Hindlimb muscle (tissue), 1 donor: ENCODE measurements at places on chromosomes 3 and 15.

- DNase-seq, result no peak
Observed at GRCh38 chr3:15011174-15011573, 53.9 kb downstream of the MRPS25 start.

GRCh38 chr15:66085128-66085527 lies 168.4 kb downstream of the MEGF11 start:
- no peak for DNase-seq

GRCh38 chr3:52088445-52089367 lies 32.3 kb upstream of the DUSP7 start:
- peak; percentile 49 for DNase-seq

GRCh38 chr3:47949979-47950378 lies 66.2 kb downstream of the MAP4 start:
- DNase-seq, result no peak

DNA sequence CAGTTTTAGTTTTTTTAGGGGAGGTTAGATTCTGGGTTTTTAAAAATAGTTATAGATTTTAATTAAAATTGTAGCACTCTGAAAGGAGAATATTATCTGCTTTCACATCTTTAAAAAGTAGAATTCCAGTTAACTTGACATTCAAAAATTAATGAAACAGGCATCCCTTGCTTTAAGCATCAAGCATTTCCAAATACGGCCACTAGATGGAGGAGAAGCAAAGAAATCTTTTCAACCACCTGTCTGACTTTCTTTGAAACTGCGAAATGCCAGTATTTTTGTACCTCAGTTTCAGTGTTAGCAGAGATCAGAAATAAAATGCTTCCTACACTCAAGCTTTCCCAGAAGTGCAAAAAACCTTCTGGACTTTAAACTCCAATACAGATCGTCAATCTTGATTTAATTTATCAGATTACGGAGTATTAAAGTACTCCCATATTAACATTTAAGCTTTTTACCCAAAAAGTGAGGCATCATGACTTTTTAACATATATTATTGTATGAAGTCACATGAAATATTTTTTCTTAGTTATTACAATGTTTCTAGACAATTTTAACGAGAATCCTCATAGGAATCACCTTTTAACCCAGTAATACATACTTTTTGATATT lies 153.3 kb downstream of the P3H2 start:
- peak; percentile 63 for DNase-seq

GRCh38 chr3:1007866-1008265 lies 85.0 kb upstream of the CNTN6 start:
- DNase-seq, result peak; percentile 81

- DNase-seq, result no peak
Observed at GRCh38 chr15:66721020-66721419, 19.0 kb downstream of the SMAD6 start.

DNA sequence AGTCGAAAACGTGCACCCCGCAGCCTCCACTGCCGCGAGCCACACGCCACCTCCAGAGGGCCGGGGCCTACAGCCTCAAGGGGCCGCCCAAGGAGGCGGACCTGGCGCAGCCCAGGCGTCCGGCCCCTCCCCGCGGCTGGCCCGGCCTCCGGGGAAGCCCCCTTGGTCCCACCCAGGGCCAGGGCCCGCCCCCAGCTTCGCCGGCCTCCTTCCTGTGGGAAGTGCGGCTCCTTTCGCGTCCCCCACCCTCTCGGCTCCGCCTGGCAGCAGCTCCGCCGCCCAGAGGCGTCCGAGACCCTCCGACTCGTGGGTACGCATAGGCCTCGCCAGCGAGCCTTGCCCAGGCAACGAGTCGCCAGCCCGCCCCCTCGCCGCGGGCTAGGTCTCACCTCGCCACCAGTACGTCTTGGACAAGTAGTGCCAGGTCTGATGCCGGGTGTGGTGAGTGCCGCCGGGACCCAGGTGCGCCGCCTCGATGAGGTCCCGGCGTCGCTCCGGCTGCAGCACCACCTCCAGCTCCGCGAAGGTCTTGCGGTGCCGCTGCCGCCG lies 642 bp downstream of the ZBTB11 start:
- DNase-seq, result peak; percentile 95

DNA sequence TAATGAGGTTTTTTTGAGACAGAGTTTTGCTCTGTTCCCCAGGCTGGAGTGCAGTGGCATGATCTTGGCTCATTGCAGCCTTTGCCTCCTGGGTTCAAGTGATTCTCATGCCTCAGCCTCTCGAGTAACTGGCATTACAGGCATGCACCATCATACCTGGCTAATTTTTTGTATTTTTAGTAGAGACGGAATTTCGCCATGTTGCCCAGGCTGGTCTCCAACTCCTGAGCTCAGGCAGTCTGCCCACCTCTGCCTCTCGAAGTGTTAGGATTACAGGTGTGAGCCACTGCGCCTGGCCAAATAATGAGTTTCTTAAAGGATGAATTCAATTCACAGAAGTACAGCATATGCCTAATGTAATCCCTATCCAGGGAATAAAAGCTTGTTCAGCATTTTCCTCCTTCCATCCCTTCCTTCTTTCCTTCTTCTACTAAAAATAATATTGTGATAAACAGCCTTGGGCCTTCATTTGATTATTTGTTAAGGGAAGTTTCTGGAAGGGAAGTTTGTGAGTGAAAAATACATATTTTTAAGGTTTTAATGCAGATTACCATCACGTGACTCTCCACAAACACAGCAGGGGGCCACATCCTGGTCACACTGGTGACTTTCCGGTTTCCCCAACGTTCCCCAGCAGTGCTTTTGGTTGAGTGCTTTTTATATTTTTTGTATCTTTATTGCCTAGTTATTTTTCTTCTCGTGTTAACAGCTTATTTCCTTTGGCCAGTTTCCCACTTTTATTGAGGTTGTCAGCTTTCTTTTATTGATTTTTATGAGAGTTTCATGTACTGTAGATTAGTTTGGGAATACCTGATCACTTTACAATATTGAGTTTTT lies 116.8 kb downstream of the USP13 start:
- DNase-seq, result no peak

DNA sequence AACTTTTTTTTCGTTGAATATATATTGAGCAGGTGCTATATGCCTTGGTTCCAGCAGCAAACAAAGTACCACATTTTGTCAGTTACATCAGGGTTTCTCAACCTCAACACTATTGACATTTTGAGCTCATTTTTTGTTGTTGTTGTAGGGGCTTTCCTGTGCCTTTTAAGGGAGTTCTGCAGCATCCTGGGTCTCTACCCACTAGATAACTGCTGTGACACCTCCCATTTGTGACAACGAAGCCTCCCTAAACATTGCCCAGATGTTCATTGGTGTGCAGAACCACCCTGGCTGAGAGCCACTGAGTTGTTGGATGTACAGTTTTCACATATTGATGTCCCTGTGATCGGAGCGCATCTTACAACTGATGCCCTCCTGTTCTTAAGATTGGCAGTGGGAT lies 382.6 kb downstream of the PTPRG start:
- DNase-seq, result no peak

DNA sequence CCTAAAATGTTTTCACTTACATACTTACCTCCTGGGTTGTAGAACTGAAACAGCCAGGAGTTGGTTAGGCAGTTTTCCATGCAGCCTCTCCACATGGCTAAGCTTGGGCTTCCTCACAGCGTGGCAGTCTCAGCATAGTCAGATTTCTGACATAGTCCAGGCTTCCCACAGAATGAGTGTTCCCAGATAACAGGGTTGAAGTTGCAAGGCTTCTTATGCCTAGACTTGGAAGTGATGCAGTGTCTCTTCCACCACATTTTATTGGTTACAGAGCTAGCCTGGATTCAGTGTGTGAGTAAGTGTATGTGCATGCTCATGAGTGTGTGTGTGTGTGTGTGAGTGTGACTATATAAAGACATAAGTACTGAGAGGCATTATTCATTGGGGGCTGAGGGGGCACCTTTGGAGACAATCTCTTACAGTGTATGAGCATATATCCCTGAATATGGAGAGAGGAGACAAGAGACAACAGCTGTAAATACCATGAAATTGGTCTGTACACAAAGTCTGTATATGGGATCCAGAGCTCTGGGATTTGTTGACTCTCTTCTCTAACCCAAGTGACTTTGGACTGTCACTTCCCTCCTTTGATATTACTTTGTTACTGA lies 78.1 kb downstream of the ZNF621 start:
- DNase-seq, result no peak

DNA sequence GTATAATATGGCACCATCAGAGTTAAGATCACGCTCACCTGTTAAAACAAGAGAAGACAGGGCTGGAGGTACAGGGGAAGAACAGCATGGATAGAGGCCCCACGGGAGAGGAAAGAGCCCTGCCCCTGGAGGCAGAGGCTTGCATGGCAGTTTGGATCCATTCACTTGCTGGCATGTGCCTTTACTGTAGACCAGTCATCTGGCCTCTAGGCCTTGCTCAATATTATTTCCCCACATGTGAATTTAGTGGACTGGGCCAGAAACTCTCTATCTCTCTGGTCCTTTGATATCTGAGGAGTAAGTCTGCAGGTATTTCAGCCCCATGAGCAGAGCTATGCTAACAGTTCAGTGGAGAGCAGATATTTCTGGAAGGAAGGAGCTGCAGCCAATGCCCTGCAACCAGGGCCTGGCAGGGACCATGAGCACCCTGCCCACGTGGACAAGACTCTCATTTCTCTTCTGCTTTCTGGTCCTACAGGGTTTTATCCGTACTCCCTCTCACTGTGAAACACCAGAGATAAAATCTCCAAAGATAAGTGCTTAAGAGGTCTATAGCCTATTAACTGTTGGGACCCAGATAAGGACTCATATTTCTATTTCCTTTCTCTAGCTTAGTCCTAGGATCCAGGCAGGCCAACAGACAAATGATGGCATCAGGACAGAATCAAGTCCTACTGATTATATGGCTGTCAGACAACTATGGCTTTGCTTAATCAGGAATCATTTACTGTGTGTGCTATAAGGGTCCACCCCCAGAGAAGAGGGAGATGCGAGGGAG lies 65.0 kb downstream of the CLDN11 start:
- no peak for DNase-seq

DNA sequence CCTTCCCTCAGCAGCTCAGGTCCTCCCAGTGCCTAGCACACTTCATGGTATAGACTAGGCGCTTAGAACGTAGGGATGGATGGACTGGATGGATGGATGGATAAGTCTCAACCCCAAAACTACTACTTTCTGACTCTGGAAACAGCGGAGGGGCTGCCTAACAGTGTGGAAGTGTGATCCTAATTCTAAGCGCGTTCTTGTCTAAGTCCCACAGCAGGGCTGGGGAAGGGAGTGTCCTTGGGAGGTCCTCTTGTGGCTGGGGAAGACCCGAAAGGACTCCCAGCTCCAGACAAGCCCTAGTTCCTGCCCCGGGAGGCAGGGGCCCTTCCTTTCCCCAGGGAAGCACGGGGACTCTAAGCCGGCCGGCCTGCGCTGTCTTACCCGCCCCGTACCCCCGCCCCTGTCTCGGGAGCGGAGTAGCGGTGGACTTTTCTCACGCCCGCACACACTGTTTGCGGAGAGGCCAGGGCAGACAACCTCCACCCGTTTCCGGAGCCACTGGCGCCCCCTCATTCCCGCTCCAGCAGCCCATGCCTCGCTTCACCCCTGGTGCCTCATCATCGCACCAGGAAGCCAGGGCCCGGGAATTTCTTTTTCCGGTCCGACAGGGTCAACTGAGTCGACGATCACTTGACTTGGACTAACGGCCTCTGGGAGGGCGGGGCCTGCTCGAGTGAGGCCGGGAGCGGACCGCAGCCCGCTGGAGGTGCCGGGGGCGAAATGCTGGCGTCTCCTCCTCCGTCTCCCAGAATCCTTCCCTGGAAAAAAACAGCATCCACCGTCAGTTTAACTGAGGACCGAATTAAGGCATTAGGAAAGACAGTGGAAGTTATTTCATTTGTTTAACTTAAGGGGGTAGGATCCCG lies 133.3 kb downstream of the TBC1D2B start:
- peak; percentile 87 for DNase-seq

DNA sequence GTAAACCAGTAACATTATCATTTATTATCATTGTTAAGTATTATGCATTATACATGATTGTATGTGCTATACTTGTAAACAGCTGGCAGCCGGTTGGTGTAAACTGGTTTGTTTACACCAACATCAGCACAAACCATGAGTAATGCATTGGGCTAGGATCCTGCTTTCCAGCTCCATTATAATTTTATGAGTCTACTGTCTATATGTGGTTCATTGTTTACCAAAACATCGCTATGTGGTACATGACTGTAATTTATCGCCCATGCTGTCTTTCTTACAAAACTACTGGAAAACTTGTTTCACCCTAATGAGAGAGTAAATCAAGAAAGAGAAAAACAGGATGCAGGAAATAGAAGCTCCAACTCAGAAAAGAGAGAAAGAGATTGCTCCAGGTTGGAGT lies 224.8 kb upstream of the CBLB start:
- no peak for DNase-seq

DNA sequence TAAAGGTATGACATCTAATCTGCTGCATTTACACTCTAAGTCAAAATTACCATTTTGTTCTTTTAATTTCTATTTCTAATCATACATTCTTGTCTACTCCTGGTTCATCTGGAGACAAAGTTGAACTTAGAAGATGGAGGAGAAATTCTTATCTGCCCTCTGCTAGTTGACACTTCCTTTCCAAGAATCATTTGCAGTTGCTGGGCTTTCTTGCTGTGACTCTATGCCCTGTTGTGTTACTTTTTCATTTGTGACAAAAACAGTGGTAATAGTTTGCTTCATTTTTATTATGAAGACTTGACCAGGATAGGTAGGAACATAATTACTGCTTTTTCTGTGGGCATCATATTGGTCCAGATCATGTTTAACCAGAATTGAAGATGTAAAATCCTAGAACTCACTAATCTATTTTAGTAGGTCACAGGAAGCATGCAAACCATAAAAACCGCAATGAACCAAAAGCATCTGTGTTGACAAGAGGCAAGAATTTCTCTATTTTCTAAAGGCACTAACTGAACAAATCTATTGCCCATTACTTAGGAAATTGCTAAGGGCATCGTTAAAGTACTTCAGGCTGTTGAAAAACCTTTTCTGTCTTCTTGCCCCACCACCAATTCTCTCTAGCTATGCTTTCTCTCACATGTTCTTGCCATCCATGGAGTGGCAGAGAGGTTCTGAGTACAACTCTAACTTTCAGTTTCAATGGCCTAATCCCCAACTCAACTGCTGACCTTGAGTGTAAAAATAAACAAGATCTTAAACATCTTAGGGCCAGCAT lies 4.2 kb upstream of the CCR2 start:
- DNase-seq, result no peak

- no peak for DNase-seq
Observed at GRCh38 chr3:130941793-130942192, 47.9 kb downstream of the ATP2C1 start.

GRCh38 chr15:56929933-56930332 lies 11.5 kb downstream of the TCF12 start:
- DNase-seq, result no peak

DNA sequence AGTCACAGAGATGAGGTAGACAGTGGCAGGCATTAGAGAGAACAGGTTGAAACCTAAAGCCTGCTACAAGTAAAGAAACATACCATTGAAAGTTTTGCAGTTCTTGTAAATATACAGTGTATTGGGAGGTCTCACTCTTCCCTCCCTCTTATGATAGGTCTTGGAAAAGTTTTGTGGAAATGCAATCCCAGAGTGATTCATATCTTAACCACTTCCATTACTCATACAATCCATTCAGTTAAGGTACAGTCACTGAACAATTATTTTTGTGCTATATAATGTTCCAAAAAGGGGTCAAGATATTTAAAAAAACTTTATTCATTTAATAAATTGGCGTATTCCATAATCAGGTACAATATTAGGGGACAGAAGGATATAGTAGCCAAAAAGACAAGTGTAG lies 737.7 kb upstream of the ALCAM start:
- no peak for DNase-seq
